ENCODE measurements at places on chromosomes 16 and 17.
A peak's percentile ranks its signal among the peaks of the same experiment; 100 is the strongest.

DNA sequence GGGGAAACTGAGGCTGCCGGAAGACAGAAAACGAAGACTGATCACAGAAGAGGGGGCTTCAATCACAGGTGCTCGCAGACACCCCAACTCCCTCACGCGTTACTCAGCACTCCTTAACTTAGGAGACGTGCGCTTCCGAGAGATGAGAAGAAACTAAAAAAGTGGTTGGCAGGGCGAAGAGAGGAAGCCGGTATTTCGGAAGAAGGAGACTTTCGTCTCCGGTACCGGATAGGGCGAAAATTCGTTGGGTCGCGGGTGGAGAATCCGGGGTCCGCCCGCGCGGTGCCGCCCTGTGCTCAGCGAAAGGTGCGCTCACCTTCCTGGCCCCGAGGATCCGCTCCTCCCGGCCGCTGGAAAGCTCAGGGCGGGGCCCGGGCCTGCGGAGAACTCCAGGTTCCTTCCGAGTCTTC is 917 bp upstream of the TBX2 start:
- no peak for DNase-seq

DNA sequence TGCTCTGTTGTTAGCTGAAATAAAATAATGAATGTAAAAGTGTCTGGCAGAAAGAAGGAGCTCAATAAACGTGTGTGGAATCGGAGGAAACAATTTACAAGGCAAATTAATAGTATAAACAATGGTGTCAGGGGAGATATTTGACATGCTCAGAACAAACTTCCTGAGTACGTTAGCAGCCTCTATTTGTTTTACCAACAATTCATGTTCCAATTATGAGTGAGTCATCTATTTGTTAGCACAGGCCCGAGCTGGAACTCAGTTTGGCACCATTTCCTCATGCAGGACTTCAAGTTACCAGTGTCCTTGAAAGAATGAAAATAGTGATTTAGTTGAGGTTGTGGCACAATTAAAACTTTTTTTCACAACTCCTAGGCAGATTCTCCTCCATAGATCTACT is 9.1 kb downstream of the ASIC2 start:
- DNase-seq = no peak

DNA sequence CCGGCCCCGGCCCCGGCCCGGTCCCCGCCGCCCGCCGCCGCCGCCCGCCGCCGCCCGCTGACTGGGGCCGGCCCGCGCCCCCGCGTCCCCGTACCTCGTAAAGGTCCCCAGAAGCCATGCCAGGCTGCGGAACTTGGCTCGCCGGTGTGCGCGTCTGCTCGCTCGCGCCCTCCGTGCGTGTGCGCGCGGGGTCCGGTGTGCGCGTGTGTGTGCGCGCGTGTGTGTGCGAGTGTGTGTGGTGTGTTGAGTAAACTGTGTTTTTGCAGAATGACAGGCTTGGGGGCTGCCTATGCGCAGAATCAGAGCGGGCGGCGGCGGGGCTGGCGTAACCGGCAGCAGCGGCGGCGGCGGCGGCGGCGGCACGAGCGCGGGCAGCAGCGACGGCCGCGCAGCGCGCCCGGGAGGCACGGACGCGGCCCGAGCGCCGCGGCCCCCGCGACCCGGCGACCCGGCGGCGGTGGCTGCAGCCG is 307 bp downstream of the CDYL2 start:
- peak; percentile 34 for DNase-seq

GRCh38 chr17:50151937-50152547 is 1.6 kb upstream of the PPP1R9B start:
- DNase-seq = peak; percentile 88

GRCh38 chr17:732902-733720 is 715 bp downstream of the TLCD3A start:
- peak; percentile 42 for DNase-seq

DNA sequence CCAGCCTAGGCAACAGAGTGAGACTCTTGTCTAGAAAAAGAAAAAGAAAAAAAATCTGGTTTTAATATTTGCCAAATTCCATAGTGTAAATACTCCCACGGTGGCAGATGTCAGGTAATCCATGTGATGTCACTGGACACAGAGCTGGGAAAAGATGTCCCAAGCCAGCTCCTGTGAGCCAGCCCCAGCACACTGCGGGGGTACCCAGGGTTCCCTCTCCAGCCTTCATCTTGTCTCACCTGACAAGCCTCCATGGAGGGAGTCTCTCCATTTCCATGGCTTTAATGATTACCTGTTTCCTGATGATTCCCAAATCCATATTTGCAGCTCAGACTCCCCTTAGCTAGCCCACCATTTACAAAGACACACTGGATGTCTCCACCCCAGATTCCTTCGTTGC is 4.6 kb downstream of the CD300LB start:
- DNase-seq = no peak

DNA sequence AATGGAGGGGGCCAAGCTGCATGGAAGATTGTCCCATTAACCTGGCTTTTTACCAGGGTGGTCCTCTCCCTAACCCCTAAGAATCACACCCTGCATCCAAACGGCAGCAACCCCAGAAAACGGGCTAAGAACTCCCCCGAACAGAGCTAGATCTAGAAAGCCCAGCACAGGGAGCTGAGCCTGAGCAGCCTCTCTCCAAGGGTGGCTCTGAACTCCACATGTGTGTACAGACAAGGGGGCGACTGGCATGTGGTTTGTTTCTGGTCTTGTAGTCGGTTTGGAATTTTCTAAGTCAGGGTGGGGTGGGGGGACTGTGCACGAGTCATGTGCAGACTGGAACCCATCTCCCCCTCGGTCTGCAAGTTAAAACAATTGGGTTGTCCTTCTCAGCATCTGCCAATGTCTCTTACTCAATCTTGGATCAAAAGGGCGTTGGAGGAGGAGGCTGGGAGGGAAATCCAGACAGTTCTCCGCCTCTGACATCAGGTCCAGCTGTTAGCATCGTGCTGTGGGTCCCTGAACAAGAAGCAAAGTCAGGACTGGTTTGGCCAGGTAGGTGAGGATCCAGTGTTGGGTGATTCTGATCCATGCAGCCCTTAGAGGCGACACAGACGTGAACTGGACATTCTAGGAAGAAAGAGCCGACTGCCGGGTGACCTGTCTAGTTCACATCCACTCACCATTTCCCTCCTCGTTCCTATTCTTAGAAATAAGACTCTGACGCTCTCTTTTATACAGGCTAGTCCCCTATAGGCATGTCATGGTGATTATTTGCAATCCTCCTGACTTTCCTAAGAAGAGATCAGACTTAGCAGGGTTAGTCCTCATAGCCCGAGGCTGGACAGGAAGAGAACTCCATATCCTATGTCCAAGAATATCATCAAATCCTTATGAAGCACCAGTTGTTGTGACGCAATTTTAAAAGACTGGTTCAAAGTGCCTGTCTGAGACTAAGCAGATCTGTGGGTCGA is 381.8 kb downstream of the SOX9 start:
- DNase-seq = no peak

DNA sequence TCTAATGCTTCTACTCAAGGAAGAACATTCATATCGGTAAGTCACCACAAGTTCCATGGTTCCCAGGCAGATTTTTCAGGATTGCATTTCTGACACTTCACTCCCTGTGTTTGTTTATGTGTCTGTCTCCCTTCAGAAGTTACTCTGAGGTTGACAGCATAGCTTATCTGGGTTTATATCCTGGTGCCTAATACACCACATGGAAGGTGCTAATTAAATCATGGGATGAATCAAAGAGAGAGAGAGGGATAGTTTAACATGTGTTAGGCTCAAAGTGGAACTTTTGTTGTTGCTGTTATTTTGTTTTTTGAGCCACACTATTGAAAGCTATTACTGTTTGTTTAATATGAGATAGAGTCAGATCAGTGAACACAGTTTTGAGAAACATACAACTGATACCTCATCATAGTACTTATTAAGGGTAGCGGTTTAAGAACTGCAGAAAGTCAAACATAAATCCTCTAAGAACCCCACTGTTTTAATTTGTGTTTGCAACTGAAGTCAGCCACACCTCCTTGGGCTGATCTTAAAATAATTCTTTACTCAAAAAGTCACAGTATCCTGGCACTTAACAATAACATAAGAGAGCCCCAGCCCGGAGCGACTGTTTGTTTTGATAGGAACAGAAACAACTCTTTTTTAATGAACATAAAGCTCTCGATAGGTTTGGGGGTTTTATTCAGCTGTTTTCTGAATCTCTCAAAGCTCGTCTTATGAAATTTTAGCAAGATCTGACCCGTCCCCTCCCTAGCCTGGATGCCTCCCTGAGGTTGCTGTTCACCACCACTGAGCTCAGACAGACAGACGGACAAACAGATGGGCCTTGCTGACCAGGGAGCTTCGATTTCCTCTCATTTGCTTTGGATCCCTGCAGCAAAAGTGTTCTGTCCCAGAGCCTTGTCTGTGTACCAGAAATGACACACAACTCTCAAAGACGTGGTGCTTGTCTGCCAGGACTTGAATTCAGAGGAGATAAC is 98.3 kb upstream of the MYOCD start:
- DNase-seq = no peak

GRCh38 chr17:65058593-65058992 is 2.1 kb upstream of the GNA13 start:
- DNase-seq = no peak

DNA sequence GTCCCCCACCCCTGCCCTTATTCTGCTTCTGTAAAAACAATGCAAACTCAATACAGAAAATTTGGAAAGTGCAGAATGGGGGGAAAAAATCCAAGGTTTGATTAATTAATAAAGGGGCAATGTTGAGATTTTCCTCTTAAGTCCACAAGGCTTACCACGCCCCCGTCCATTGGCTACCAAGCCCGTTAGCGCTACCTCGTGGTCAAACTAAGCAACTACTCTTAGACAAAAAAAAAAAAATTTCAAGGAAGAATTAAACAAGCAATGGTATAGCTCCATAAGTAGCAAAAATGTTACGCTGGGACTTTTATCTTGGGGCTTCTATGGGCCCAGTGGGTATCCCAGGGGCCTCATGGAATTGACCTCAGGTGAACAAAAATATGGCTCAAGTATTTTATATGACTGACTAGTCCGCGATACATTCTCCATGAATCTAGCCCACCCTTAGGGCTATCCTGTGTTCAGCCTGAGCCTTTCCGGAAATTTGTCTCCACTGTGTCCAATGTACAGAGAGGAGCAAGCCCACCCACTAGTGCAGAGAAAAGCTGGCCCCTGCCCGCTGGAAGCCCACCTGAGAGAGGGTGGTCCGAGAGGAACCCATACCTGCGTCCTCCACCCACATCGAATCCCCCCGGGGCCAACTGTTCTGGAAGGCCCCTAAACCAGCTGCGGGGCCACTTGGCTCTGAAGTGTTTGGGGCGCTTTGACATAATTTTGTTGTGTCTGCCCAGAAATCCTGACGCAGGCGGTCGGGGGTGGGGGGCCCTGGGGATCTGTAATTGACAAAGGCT is 19.1 kb upstream of the TEX2 start:
- peak; percentile 47 for DNase-seq

DNA sequence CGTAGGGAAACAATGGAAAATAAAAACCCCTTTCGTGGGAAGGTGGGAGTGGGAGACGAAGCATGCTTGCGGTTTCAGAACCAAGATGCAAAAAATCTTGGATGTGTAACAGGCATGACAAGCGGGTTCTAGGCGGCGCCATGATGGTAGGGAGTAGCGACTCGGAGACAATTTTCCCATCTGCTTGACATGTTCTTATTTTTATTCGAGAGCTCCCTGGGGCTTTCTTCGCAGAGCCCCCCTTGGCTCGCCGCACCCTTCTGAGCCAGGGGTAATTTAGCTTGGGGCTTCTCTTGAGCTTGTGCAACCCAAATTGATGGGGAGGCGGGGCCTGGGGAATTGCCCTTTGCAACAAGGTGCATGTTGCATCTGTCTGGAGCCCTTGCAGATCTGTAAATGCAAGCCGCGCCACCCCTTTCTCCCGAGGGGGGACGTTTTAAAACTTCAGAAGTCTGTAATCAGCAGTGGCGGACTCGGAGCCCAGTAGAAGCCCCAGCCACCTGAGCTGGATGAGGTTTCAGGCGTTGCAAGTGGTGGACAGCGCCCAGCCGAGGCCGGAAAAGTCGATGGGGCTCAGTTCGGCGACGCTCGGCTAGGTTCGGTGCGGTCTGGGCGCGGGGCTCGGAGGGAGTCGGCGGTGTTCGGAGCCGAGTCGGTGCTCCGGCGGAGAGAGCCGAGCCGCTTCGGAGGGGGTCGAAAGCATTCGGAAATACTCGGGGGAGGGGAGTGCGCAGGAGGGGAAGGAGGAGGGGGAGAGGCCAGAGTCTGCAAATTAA is 2.9 kb downstream of the GNAO1 start:
- DNase-seq = peak; percentile 87

GRCh38 chr16:50549561-50549915 is 1.3 kb downstream of the NKD1 start:
- no peak for DNase-seq

Data from posterior cingulate gyrus (tissue), 11 donors.